ENCODE measurements at places on chromosomes 6 and 20.

DNA sequence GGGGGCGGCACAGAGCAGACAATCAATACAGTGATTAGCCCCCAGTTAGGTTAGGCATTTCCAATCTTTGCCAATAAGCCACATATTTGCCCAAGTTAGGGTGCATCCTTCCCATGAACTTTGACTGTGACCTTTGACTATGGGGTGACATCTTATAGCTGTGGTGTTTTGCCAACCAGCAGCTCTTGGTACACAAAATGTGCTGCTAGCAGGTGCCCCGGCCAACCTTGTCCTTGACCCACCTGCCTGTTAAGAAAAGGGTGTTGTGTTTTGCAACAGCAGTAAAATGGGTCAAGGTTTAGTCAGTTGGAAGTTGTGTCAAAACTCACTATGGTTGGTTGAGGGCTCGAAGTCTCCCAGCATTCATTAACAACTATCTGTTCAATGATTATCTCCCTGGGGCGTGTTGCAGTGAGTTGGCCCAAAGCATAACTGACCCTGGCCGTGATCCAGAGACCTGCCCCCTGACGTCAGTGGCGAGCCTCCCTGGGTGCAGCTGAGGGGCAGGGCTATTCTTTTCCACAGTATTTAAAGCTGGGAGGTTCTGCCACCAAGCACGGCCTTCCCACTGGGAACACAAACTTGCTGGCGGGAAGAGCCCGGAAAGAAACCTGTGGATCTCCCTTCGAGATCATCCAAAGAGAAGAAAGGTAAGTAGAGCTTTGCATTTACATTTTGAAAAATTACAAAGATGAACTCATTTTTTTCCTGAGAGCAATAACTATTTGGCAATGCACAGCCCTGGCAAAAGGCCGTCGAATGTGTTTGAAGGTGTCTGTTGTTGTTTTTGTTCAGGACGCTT, at the start of gene PCK1:
Gene PCK1 (plus strand): TSS at position 557 of the 802 bp plus-strand sequence. CDS start 302 bp downstream, outside the sequence.
- DNase-seq: no peak

- no peak for DNase-seq
Measured at GRCh38 chr6:37569743-37570481, 70.2 kb upstream of the CCDC167 start.

GRCh38 chr20:1761116-1761515, 103.5 kb upstream of the SIRPG start:
- DNase-seq: no peak

GRCh38 chr6:151071295-151071694, 168.5 kb upstream of the AKAP12 start:
- DNase-seq: no peak

GRCh38 chr6:30722280-30723112, 2.3 kb downstream of the TUBB start:
- peak; percentile 91 for DNase-seq

DNA sequence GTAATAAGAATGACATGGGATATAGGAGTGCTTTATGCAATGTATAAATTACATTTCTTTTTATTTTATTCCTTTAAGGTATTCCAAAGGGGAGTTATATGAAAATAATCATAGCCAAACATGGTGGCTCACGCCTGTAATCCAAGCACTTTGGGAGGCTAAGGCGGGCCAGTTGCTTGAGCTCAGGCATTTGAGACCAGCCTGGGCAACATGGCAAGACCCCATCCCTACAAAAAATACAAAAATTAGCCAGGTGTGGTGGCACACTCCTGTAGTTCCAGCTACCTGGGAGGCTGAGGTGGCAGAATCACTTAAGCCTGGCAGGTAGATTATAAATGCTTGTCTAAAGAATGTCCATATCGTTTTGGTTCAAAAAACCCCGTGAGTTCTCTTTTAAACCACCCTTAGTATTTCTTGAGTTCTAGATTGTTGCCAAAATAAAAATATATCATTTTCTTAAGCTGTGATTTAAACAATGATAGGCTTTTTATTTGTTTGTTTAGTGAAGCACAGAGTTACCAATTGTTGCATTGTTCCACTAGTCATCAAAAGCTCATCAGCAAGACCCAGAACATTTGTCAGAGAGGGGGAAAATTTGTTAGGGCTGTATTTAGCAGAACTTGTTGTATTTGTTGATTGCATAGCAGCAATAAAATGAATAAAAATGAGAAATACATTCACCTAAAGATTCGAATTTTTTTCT, 146.2 kb downstream of the KHDC1L start:
- no peak for DNase-seq

DNA sequence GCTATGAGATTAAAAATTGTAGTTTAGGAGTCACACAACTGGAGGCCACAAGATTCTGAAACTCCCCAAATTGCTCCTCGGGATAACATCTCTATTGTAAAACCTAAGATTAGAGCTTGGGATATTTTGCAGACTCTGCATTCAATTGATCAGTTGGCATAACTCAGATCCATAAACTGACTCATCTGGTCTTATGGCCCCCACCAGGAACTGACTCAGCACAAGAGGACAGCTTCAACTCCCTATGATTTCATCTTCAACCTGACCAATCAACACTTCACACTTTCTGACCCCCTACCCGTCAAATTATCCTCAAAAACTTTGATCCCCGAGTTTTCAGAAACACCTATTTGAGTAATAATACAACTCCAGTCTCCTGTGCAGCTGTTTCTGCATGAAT, 257.3 kb downstream of the HAO1 start:
- no peak for DNase-seq

DNA sequence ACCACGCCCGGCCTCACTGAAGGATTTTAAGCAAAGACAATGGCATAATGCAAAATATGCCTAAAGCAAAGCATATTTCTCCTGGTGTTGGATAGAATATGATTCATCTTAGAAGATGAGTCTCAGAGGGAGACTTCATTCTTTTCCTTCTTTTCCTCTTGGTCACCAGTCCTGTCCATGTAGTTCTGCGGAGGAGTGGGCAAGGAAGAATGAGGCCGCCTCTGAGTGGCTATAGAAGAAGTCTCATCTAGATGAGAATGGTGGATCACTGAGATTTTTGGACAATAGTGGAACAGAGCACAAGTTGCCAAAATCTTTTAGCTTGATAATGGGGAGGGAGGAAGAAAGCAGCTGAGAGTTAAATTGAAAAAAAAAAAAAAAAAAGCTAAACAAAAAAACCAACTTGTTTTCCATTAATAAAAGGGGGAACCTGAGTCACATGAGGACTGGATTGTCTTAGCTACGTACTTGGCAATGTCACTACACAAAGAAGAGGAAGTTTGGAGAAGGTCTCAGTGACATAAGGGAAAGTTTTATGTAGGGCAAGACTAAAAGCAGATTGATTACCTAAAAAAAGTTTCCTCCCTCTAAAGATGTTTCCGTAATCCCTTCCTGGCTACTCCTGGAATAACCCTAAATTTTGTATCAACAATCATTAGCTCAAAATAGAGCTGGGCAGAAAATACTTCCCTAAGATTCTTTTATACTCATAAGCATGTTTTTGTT, 6.0 kb downstream of the CD83 start:
- DNase-seq: peak; percentile 94

All from suppressor macrophage treated with lipopolysaccharide for 1 hour (primary cell).